Type B pancreatic cell (in vitro differentiated cells): ENCODE measurements at places on chromosomes 12 and 14. TPM values are rescaled to one million over a fixed set of nuclear protein-coding genes. Genes with fewer than 3 reads are reported as not detected.

The MYL6B gene
- 66.2 and 161 TPM in 2 replicates for total RNA-seq

The BCAT1 gene
- total RNA-seq = 153 and 573 TPM in 2 replicates

The TSPAN19 gene
- total RNA-seq = 0.56 TPM in 1 of 2 replicates, not detected in the other

DNA sequence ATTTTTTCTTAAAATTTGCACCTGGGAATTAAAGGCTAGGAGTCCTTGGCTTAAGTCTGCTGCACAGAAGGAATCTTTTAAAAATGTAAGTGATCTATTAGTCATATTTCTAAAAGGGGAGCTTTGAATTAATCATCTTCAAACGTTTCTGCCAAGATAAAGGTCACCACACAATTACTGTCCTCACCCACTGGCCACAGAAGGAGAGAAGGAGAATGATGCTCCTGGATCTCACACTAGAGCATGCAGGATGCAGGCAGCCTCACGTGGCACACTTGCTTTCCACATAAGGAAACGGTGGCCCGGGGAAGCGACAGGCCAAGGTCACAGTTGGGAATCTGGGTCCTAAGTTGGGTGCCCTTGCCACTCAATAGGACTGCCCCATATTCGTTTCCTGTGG is 16.9 kb downstream of the PLEKHG7 start:
- no peak overlapping the region for H3K4me3 ChIP-seq
- no peaks in the 10 kb centered on the region for H3K36me3 ChIP-seq
- H3K27me3 ChIP-seq = no peaks in the 10 kb centered on the region
- DNase-seq = no peak
- no peak overlapping the region for H3K27ac ChIP-seq

GRCh38 chr12:115860619-115861018 is 416.9 kb downstream of the MED13L start:
- H3K36me3 ChIP-seq = no peaks in the 10 kb centered on the region
- no peak for DNase-seq
- no peaks in the 10 kb centered on the region for H3K27me3 ChIP-seq

- H3K36me3 ChIP-seq = no peaks in the 10 kb centered on the region
- H3K4me1 ChIP-seq = no peaks in the 10 kb centered on the region
- no peak overlapping the region for H3K27ac ChIP-seq
- H3K4me3 ChIP-seq = no peak overlapping the region
- DNase-seq = no peak
- H3K27me3 ChIP-seq = no peaks in the 10 kb centered on the region
These were observed 861.3 kb upstream of the MGAT4C start for GRCh38 chr12:87117526-87117925.

GRCh38 chr14:22305607-22306006 is 283.4 kb downstream of the DAD1 start:
- H3K4me1 ChIP-seq = no peaks in the 10 kb centered on the region
- no peak overlapping the region for H3K27ac ChIP-seq
- H3K4me3 ChIP-seq = no peak overlapping the region

DNA sequence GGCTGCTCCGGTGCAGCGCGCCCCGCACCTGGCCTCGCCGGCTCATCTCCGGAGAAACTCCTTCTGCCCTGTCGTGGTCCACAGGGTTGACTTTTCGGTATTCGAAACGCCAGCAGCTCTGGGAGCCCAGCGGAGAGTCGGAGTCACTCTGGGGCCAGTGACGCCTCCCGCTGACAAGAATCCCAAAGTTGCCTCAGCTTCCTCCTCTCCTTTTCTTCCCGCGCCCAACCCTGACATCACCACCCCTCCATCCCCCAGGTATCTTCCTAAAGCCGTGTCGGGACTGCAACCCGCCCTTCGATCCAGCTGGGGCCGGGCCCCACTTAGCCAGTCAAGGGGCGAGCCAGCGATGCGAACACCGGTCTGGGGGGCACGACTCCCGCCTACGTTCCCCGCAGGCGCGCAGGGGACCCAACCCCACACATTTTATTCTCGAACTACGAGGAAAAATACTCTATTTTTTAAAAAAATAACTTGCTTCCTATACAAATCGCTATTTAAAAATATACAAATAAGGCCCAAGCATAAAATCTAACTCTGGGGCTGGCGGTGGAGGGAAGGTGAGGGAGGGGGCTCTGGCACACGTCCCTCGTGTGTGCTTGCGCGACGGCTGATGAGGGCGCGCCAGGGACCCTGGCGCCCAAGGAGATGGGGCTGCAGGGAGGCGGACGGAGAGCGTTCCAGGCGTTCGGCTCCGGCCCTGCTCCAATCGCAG is 2.1 kb downstream of the NKX2-8 start:
- H3K27ac ChIP-seq = no peak overlapping the region
- no peak for DNase-seq
- H3K36me3 ChIP-seq = no peaks in the 10 kb centered on the region
- peaks cover 41% of the 10 kb centered on the region for H3K27me3 ChIP-seq

- peak overlapping the region; percentile 73 for H3K27ac ChIP-seq
- H3K4me3 ChIP-seq = peak overlapping the region; percentile 12
- no peak for DNase-seq
- H3K36me3 ChIP-seq = no peaks in the 10 kb centered on the region
- H3K4me1 ChIP-seq = peaks cover 18% of the 10 kb centered on the region
These were observed 132.1 kb downstream of the SAMD4A start for GRCh38 chr14:54698966-54699530.

DNA sequence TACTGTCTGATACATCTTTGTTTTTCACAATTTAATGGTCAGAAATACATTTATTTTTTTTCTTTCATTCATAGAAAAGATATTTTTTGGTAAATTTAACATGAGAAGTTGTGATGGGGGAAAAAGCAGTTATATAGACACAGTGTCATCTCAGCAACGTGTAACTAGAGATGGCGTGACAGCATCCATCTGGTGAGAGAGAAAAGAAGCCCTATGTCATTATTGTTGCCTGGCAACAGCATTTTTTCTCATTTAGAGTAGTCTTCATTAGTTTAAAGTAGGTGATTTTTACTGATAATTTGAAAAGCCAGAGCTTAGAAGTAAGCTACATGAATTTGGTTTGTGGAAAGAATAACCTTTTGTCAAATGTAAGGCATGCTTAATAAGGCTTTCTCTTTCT is 128.6 kb downstream of the ACSS3 start:
- DNase-seq = no peak
- no peaks in the 10 kb centered on the region for H3K27me3 ChIP-seq
- peaks cover 4% of the 10 kb centered on the region for H3K36me3 ChIP-seq
- H3K4me3 ChIP-seq = no peak overlapping the region
- H3K4me1 ChIP-seq = peaks cover 39% of the 10 kb centered on the region
- peak overlapping the region; percentile 10 for H3K27ac ChIP-seq

GRCh38 chr12:51827925-51828818 is 20.3 kb downstream of the FIGNL2 start:
- no peaks in the 10 kb centered on the region for H3K27me3 ChIP-seq
- DNase-seq = no peak
- H3K4me1 ChIP-seq = peaks cover 39% of the 10 kb centered on the region
- peak overlapping the region; percentile 90 for H3K27ac ChIP-seq
- peaks cover 6% of the 10 kb centered on the region for H3K36me3 ChIP-seq

- H3K4me1 ChIP-seq = peaks cover 5% of the 10 kb centered on the region
- H3K27me3 ChIP-seq = no peaks in the 10 kb centered on the region
- no peak overlapping the region for H3K27ac ChIP-seq
- no peaks in the 10 kb centered on the region for H3K36me3 ChIP-seq
These were observed 36.3 kb downstream of the RPS29 start for GRCh38 chr14:49549881-49550280.

- no peak overlapping the region for H3K4me3 ChIP-seq
- DNase-seq = no peak
- no peaks in the 10 kb centered on the region for H3K4me1 ChIP-seq
These were observed 8.2 kb downstream of the WBP11 start for GRCh38 chr12:14795028-14795448.
